Vagina (tissue), 2 donors: ENCODE measurements at places on chromosomes 2 and 18. TPM values are rescaled to one million over a fixed set of nuclear protein-coding genes. Genes with fewer than 3 reads are reported as not detected.

DNA sequence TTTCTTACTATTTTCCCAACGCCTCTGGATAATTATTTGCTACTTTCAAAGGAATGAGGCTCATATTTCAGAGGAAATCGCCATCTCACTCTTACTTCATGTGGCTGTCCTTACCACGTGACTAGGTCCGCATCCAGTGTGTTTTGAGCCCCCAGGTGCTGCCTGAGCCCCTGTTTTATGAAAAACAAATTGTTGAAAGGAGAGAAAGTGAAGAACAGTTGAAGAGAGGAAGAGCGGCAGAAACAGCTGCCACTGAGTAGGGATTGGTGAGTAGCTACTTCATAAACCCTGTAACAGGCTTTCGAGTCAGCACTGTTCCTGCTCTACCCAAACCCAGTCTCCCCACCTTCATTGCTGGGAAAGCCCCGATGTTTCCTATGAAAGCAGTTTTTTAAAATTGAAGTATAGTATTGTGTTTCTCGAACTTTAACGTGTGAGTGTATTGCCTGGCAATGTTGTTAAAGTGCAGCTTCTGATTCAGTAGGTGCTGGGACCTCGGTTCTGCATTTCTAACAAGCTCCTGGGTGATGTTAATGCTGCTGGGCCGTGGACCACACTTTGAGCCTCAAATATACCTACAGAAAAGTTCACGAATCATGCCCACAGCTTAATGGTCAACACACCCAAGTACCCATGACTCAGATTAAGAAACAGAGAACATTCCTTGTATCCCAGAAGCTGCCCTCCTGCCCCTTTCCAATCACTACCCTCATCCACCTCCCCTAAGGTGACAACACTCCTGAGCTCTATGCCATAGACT, 39.7 kb downstream of the TMEM177 start:
- H3K27ac ChIP-seq, result no peak overlapping the region
- H3K4me1 ChIP-seq, result no peaks in the 10 kb centered on the region
- no peak for DNase-seq
- no peaks in the 10 kb centered on the region for H3K27me3 ChIP-seq

STON1 gene
- 48.1 TPM for total RNA-seq

- no peak overlapping the region for H3K4me3 ChIP-seq
- H3K27me3 ChIP-seq, result no peaks in the 10 kb centered on the region
- no peaks in the 10 kb centered on the region for H3K36me3 ChIP-seq
- no peak overlapping the region for H3K27ac ChIP-seq
Observed at GRCh38 chr2:47815764-47816163, 32.8 kb downstream of the MSH6 start.

DNA sequence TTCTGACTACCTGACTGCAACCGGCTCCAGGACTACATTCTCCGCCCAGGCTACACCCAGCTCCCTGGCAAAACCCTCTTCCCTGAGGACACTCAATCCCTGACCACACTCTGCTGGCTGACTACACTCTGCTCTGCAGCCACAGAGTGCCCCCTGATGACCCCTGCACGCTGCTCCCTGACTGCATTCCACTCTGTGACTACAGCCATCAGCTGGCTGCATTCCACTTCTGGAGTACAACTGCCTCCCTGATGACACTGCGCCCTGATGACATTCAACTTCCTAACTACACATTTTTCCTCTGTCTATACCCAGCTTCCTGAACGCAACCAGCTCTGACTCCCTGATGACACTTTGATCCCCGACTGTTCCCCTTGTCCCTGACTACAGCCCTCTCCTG, 71.3 kb upstream of the NRXN1 start:
- H3K4me1 ChIP-seq, result no peaks in the 10 kb centered on the region
- DNase-seq, result no peak
- H3K27me3 ChIP-seq, result no peaks in the 10 kb centered on the region
- H3K36me3 ChIP-seq, result no peaks in the 10 kb centered on the region
- H3K27ac ChIP-seq, result no peak overlapping the region

SAG gene
- total RNA-seq, result not detected

DNA sequence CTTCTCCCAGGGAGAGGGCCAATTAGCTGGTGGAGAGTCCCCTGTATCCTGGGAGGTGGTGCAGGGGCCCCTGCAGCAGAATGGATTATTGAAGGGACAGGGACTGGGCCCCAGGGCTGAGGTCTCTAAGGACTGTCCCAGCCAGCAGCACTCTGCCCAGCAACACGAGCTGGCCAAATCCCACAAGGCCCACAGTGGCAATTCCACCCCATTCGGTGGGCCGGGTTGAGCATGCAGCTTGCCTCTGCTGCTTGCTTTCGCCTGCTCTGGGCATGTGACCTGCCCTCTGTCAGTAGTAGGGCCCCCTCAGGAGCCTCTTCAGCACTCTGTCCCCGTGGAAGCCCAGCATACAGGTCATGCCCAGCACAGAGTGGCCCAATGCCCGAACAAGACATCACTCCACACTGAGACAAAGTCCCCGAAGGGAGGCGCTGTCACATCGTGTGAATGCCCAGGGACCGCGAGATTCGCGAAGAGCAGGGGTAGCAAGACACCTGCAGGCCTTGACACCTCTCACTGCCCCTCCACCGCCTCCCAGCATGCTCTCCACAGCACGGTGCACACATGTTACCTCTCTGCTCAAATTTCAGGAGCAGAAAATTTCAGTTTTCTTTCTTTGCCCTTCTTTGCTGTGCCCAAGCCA, 65.4 kb downstream of the CRACDL start:
- DNase-seq, result no peak
- no peaks in the 10 kb centered on the region for H3K4me1 ChIP-seq
- no peaks in the 10 kb centered on the region for H3K36me3 ChIP-seq
- H3K4me3 ChIP-seq, result no peak overlapping the region

ERFE gene
- not detected for total RNA-seq

- H3K4me1 ChIP-seq, result peaks cover 29% of the 10 kb centered on the region
- peak overlapping the region; percentile 74 for H3K27ac ChIP-seq
- H3K4me3 ChIP-seq, result peak overlapping the region; percentile 40
- DNase-seq, result peak; percentile 85
- no peaks in the 10 kb centered on the region for H3K36me3 ChIP-seq
Observed at GRCh38 chr18:13611601-13612195, 114.7 kb downstream of the FAM210A start.

GRCh38 chr2:37317746-37318145, 6.9 kb downstream of the PRKD3 start:
- H3K36me3 ChIP-seq, result no peaks in the 10 kb centered on the region
- no peak overlapping the region for H3K4me3 ChIP-seq
- H3K27me3 ChIP-seq, result no peaks in the 10 kb centered on the region
- no peak for DNase-seq
- H3K27ac ChIP-seq, result no peak overlapping the region

DNA sequence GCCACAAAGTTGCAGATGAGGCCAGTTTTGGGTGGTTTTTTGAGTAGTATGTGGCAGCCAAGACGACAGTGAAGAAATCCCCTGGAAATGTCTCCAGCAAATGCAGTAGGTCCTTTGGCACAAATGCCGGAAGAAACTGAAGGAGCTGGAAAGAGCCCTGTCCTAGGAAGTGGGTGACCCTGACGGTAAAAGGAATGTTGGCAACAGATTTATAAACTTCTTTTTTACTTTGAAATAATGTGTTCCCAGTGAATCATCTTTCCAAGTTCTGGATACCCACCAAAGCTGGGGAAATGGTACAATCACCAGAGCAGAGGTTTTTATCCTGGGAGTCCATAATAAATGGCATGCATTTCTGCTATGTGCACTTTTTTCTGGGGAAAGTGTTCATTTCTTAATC, 112.9 kb downstream of the CSRNP3 start:
- H3K27ac ChIP-seq, result no peak overlapping the region
- no peak overlapping the region for H3K4me3 ChIP-seq
- DNase-seq, result no peak
- H3K4me1 ChIP-seq, result peaks cover 18% of the 10 kb centered on the region

GRCh38 chr2:70607121-70607561, 53.5 kb upstream of the TGFA start:
- no peaks in the 10 kb centered on the region for H3K36me3 ChIP-seq
- H3K27ac ChIP-seq, result no peak overlapping the region
- H3K4me3 ChIP-seq, result no peak overlapping the region
- H3K4me1 ChIP-seq, result no peaks in the 10 kb centered on the region

- H3K27me3 ChIP-seq, result no peaks in the 10 kb centered on the region
- H3K4me1 ChIP-seq, result peaks cover 32% of the 10 kb centered on the region
- H3K36me3 ChIP-seq, result peaks cover 13% of the 10 kb centered on the region
Observed at GRCh38 chr2:239199041-239199768, 201.6 kb downstream of the HDAC4 start.

LIMS4 gene
- 1.5 TPM for total RNA-seq

CYS1 gene
- total RNA-seq, result 13.5 TPM

- no peaks in the 10 kb centered on the region for H3K4me1 ChIP-seq
- H3K27me3 ChIP-seq, result peaks cover 4% of the 10 kb centered on the region
- DNase-seq, result no peak
- H3K4me3 ChIP-seq, result no peak overlapping the region
- no peak overlapping the region for H3K27ac ChIP-seq
- no peaks in the 10 kb centered on the region for H3K36me3 ChIP-seq
Observed at GRCh38 chr2:73373344-73373743, 12.3 kb upstream of the ALMS1 start.

GRCh38 chr18:35861367-35862118, 110.9 kb upstream of the RMP24 start:
- no peaks in the 10 kb centered on the region for H3K27me3 ChIP-seq
- H3K36me3 ChIP-seq, result no peaks in the 10 kb centered on the region
- H3K4me1 ChIP-seq, result no peaks in the 10 kb centered on the region
- no peak overlapping the region for H3K27ac ChIP-seq
- no peak overlapping the region for H3K4me3 ChIP-seq

DNA sequence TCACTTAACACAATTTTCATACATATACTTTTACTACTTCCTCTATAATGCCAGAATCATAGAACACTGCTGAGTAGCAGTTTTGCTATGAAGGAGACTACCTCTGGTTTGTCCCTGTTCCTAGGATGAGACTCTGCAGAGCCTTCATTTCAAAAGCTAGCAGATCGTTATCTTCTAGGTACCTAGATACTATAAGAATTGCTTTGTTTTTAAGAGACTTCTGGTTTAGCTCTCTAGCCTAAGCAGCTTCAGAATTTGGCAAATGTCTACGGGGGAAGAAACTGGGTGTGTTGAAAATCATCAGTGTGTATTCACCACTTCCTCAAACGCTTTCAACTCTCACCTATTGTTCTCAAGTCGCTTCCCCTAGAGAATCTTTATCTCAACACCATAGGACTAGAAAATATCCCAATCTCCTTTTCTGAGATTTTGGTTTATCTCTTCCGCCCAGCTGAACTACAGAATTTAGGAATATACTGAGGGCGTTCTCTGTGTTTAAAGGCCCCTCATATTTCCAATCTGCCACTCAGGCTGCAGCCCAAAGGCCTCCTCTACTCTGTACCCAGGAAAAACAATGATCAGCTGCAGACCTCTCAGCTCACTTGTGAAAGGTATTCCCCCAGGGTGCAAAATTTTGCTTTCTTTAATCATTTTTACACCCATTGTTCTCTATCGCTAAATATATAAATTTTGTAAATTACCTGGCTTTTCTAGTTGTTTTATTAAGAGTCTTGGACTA, 28.7 kb downstream of the SMAD2 start:
- no peak overlapping the region for H3K27ac ChIP-seq
- H3K27me3 ChIP-seq, result no peaks in the 10 kb centered on the region
- no peak for DNase-seq
- no peaks in the 10 kb centered on the region for H3K36me3 ChIP-seq
- H3K4me1 ChIP-seq, result peaks cover 19% of the 10 kb centered on the region
- no peak overlapping the region for H3K4me3 ChIP-seq

- H3K4me3 ChIP-seq, result no peak overlapping the region
- no peak for DNase-seq
- H3K36me3 ChIP-seq, result no peaks in the 10 kb centered on the region
- no peaks in the 10 kb centered on the region for H3K27me3 ChIP-seq
- H3K27ac ChIP-seq, result no peak overlapping the region
- H3K4me1 ChIP-seq, result no peaks in the 10 kb centered on the region
Observed at GRCh38 chr18:13626544-13626908, 99.8 kb downstream of the FAM210A start.

- no peaks in the 10 kb centered on the region for H3K36me3 ChIP-seq
- H3K4me1 ChIP-seq, result peaks cover 29% of the 10 kb centered on the region
- H3K4me3 ChIP-seq, result peak overlapping the region; percentile 77
- no peaks in the 10 kb centered on the region for H3K27me3 ChIP-seq
- peak overlapping the region; percentile 99 for H3K27ac ChIP-seq
Observed at GRCh38 chr2:173075056-173075780, 428 bp upstream of the MAP3K20 start.

DYSF gene
- total RNA-seq, result 10.1 TPM

WBP1 gene
- 63.1 TPM for total RNA-seq

OR6B3 gene
- total RNA-seq, result not detected

- no peaks in the 10 kb centered on the region for H3K27me3 ChIP-seq
- H3K27ac ChIP-seq, result no peak overlapping the region
- peaks cover 100% of the 10 kb centered on the region for H3K4me1 ChIP-seq
Observed at GRCh38 chr2:160372010-160372356, 121.6 kb downstream of the RBMS1 start.

SERPINB10 gene
- total RNA-seq, result 0.98 TPM

- no peak overlapping the region for H3K4me3 ChIP-seq
- peak overlapping the region; percentile 19 for H3K27ac ChIP-seq
- no peak for DNase-seq
- peaks cover 49% of the 10 kb centered on the region for H3K4me1 ChIP-seq
Observed at GRCh38 chr2:177397481-177398289, 5.1 kb downstream of the AGPS start.

HOXD9 gene
- total RNA-seq, result 12.5 TPM

GRCh38 chr18:11407940-11408339, 201.5 kb upstream of the SLC35G4 start:
- H3K36me3 ChIP-seq, result no peaks in the 10 kb centered on the region
- no peak overlapping the region for H3K4me3 ChIP-seq
- no peak overlapping the region for H3K27ac ChIP-seq
- H3K4me1 ChIP-seq, result no peaks in the 10 kb centered on the region
- no peak for DNase-seq
- H3K27me3 ChIP-seq, result no peaks in the 10 kb centered on the region

DNA sequence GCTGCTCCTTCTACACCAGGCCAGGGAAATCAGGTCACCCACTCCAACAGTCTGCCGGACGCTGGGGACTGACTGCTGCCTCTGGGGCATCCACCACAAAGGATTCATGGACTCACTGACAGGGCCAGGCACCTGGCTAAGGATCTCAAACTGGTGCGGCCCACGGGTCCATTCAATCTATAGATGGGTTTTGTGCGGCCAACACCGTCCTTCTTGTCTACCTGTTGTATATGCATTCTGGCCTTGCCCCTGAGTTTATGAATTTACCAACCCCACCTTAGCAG, 10.9 kb upstream of the SLC20A1 start:
- H3K27me3 ChIP-seq, result no peaks in the 10 kb centered on the region
- H3K27ac ChIP-seq, result no peak overlapping the region
- no peak overlapping the region for H3K4me3 ChIP-seq
- no peaks in the 10 kb centered on the region for H3K36me3 ChIP-seq
- H3K4me1 ChIP-seq, result no peaks in the 10 kb centered on the region
- DNase-seq, result no peak

ACTG2 gene
- 413 TPM for total RNA-seq
